ENCODE measurements at places on chromosomes 4 and X. TPM values are rescaled to one million over a fixed set of nuclear protein-coding genes. Genes with fewer than 3 reads are reported as not detected.

GRCh38 chr4:163540977-163541376 lies 46.5 kb downstream of the TMA16 start:
- DNase-seq = no peak

DNA sequence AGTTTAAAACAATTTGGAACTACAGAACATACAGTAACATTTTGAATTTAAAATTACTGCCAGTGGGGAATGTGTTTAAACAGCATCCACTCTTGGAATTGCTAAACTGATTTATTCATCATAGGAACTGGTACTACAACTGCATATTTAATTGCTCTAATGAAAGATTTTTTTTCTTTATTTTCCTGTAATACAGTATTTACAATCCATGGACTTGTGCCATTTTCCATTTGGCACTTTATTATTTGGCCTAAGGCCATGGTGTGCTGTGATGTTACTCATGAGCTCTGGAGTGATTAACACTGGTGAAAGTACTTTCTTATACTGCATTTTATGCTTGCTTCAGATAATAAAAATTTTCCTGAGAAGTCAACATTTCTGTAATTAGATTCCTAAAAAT lies 69.7 kb upstream of the NUDT6 start:
- DNase-seq = no peak

GRCh38 chr4:93466446-93466845 lies 362.1 kb upstream of the ATOH1 start:
- no peak for DNase-seq

GRCh38 chr4:13182133-13182532 lies 302.0 kb downstream of the RAB28 start:
- no peak for DNase-seq

DNA sequence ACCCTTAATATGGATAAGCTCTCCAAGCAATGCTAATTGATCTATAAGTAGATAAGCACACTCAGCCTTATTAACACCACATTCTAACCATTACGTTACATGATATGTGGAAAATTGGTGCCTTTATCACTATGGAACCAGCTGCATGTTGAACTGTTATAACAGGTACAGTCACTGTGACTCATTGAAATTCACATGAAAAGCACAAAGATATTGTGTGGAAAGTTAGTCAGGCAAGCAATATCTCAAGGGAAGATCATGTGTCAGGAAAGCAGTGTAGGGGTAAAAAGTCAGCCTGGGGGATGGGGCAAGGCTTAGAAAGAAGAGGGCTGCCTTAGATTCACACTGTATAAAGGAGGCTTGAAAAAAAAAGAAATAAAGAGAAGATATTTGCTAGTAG lies 313.7 kb upstream of the SMIM31 start:
- no peak for DNase-seq

- DNase-seq = no peak
Observed at GRCh38 chr4:54913751-54914526, 211.5 kb downstream of the KDR start.

DNA sequence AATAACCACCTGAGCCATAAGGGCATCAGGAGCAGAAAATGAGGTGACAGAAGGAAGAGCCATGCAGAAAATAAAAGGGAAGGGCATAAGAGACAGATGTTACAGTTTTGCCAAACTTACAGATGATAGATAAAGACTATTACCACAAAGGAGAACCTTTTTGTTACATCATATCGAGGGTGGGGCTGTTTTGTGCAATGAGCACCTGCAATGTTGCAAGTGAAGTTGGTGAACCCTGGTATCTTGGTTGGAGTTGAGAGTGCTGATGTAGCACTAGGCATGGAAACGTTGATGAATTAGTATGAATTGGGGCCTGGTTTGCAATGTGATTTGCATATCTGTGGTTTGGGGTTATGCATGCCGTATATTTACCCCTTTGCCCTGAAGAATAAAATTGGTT lies 119.8 kb upstream of the TEX13D start:
- no peak for DNase-seq

DNA sequence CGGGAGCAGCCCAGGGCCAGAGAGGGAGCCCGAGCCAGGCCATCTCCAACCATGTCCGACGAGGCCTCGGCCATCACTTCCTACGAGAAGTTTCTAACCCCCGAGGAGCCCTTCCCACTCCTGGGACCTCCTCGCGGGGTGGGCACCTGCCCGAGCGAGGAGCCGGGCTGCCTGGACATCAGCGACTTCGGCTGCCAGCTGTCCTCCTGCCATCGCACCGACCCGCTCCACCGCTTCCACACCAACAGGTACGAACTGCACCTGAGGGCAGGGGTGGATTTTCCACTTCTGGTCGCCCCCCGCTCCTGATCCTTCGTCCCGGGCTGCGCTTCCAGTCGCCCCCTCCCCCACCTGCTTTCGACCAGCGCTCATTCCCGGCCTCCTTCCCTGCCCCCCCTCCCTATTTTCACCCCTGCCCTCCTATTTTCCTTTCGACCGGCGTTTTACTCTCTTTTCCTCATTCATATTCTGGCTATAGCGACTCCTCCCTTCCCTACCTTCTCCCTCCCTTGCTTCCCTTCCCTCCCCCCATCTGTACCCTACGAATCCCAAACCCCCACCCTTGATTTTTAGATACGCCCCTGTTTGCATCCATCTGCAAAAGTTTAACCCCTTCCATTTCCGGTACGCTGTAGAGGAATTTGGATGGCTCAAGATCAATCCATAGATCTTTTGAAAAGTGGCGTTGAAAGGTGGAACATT lies 633 bp downstream of the FAM199X start:
- DNase-seq = no peak

- DNase-seq = no peak
Observed at GRCh38 chr4:10007436-10007740, 13.9 kb downstream of the SLC2A9 start.

DNA sequence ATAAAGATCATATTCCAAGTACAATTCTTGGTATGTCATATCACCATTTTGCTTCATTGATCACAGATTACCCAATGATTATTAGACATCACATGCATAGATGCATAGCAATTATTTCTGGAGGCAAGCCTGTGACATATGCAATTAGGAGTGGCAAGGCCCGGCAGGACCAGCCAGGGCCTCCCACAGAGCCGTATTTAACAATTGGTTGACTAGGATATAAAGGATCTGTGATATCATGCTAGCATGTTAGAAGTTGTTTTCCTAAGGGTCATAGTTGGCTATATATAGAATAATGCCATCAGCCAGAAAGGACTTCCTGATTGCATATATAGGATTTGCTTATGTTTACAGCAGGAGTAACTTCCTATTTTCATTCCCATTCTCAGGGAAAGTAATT lies 103.5 kb upstream of the OTUD4 start:
- no peak for DNase-seq

GRCh38 chrX:105483011-105483410 lies 262.5 kb upstream of the TEX13A start:
- DNase-seq = no peak

GRCh38 chr4:110009550-110009949 lies 96.9 kb downstream of the EGF start:
- no peak for DNase-seq

DNA sequence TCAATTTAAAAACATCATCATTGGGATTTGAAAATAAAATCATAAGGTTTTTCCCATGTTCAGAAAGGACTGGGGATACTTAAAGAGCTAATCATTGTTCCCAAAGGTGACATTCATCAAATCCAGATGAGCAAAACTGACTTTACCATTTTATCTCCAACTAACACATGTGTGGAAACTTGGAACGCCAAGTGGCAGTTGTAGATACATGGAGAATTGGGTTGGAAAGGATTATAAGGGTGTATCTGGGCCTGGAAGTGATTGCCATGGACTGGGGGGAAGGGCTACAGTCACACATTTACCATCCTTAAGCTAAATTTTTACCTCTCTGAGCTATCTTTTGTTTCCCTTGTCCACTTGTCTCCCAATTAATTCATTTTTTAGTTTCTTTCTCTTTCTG lies 203.4 kb downstream of the SLC39A8 start:
- no peak for DNase-seq

Gene VCX3A
- total RNA-seq = not detected

Gene ARL9
- total RNA-seq = not detected

Gene NAA11
- total RNA-seq = not detected

Gene ZNF630
- total RNA-seq = 3.2 TPM

Gene AFAP1
- 28.7 TPM for total RNA-seq

Gene DUSP9
- total RNA-seq = not detected

Gene SLC9B1
- total RNA-seq = 1.2 TPM

Gene DGKK
- total RNA-seq = 0.09 TPM

Gene NSG1
- total RNA-seq = 1.5 TPM
